ENCODE measurements at places on chromosomes 11 and 22.

GRCh38 chr11:123587559-123587958 is 66.9 kb downstream of the SCN3B start:
- DNase-seq, result no peak

DNA sequence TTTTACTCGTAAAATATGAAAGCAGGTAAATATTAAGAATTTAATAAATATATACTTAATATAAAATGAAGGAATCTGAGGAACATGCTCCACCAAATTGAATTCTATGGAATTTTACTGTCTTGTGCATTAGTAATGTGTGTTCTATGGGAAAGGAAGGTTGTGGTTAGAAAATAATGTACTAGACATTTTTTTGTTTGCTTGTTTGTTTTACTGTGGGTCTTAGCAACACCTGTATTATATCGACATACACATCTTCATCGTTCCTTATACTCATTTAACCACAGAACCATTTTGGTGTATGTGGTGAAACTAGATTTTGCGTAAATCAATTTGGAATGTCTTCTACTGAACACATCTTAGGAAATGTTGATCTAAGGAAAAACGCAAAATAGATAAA is 114.1 kb upstream of the MTMR2 start:
- DNase-seq, result no peak

DNA sequence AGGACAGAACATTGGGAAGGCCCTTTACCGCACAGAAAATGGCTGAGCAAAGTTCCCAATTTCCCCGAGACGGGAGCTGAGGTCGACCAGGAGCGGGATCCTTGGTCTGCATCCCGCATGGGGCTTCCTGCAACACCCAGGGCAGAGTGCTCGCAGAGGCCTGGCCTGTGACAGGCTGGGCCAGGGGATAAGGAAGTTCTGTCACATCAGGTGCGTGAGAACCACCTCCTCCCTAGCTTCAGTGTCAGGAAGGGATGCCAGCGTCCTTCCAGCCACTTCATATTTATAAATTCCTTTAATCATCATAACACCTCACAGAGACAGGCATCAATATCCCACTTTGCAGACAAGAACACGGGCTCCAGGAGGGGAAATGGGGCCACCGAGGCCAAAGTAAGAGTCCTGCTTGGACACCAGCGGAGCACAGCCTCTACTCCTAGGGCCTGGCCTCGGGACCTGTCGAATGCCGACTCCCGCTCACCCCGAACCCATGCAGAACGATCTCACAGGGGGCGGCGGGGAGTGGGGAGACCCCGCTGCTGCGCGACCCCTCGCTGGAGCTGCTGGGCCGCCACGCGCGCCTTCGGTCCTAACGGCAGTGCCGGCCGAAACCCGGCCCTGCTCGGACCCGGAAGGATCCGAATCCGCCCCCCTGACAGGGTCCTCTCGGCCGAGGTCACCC is 532 bp downstream of the BET1L start:
- no peak for DNase-seq

- no peak for DNase-seq
Measured at GRCh38 chr11:12914400-12914912, 94.7 kb upstream of the RASSF10 start.

GRCh38 chr11:3046190-3046589 is 11.0 kb downstream of the CARS1 start:
- no peak for DNase-seq

DNA sequence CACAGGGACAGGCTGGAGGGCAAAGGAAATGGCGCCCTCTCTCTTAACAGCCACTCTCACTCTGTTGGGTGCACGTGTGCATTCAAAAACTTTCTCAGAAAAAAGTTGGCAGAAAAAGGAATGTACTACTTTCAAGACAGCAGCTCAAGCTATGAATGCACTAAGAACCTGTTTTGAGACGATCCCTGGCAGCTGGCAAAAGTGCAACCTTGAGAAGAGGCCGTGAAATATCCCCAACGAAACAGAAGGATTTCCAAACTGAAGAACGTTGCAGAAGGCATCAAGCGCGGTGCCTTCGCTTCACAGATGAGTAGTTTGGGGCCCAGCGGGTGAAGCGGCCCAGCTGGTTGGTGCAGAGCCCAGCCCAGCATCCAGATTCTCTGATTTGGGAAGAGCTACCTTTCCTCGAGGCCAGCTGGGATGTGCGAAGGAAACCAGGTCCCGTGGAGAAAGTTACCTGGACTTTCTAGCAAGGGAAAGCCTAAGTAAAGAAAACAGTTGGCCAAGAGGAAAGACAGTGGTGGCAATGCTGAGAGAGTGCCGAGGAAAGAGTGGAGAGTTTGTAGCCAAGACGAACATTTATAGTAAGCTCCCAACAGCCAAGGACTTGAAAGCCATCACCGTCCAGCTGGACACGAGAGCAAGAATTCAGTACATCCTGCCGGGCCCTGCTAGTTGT is 16.3 kb downstream of the IFT27 start:
- no peak for DNase-seq

DNA sequence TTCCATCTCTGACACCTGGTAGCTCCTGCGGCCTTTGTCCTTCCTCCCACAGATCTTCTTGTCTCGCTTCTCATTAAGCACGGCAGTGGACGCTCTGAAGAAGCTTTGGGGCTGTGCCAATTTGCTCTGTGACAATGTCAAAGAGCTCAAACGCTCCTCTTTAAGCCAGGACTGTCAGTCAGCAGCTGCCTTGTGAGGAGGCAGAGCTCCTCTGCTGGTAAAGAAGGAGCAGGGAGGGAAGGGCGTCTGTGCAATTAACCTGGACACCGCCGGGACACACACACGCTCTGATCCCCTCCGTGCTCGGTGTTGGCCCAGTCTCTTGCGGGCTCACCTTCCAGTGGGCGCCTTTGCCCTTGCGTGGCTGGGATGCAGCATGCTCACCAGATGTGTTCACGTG is 373.9 kb downstream of the BRD1 start:
- DNase-seq, result no peak

DNA sequence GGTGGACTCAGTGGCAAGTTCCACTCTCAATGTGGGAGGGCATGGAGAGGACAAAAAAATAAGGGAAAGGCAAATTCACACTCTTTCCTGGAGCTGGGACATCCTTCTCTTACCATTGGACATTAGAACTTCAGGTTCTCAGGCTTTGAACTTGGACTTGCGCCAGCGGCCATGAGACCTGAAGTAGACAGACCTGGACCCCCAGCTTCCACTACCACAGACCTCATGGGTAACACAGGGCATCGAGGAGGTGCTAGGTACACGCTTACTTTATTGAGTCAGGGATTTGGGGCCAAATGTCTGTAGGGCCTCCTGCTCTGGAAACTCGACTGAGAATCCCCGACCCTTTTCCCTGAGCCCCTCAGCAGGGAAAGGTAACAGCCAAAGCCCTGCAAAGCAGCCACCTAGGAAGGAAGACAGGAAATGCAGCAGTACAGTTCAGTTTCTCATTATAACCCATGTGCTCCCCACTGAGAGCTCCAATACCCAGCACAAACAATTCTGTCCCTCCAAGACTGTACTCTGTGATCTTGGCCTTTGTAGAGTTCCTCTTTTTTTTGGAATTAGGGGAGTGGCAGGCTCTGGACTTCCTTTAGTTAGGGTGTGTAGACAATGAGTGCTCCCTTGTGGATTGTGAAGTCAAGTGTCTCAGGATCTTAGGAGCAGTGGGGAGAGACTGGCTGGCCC is 5.7 kb downstream of the CHRNA10 start:
- no peak for DNase-seq

- no peak for DNase-seq
Measured at GRCh38 chr11:8312986-8313385, 49.3 kb upstream of the LMO1 start.

DNA sequence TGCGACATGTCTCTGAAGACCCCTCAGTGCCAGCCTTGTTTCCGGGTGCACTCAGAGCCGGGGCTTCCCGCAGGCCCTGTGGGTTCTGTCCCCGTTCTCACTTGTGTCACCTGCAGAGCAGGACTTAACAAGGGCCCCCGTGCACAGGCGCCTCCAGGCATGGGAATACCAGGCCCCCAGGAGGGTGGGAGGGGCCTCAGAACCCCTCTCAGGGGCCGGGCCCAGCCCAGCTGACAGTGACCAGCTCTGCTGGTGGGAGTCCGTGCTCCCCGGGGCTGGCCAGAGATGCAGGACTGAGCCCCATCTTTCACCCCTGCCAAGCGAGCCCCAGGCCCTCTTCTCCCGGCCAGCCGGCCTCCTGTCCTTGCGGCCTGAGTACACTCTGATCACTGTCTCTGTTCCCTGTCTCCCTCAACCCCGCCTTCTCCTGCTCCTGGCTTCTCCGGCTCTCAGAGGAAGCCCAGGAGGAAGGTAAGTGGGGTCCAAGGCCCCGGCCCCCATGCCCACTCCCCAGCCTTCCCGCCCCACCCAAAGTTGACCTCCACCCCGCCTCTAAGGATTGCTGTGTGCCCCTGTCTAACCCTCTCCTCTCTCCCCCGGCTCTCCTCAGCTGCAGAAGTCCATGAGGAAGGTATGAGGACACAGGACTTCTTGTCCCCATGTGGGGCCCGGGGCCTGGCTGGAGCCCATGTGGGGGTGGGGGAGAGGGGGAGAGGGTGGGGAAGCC is 5.3 kb downstream of the TNNT3 start:
- no peak for DNase-seq

- no peak for DNase-seq
Measured at GRCh38 chr11:122804161-122804560, 34.1 kb upstream of the CRTAM start.

DNA sequence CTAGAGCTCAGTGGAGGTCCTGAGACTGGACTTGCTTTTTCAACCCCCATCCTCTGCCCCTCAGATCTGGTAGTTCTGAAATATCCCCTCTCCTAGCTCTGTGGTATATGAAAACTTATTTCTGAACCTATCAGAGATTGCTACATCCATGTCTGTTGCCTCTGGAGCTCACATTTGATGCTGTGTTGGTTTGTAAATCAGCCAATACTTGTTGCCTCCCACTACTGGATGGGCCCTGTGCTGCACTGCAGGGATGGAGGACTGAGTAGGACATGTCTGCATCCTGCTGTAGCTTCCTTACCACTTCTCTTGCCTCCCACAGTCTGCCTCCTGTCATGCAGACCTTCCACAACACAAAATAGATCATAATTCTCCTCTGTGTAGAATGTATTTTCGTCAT is 5.2 kb downstream of the OLFML1 start:
- DNase-seq, result no peak

GRCh38 chr22:36369922-36370791 is 17.6 kb downstream of the MYH9 start:
- no peak for DNase-seq

DNA sequence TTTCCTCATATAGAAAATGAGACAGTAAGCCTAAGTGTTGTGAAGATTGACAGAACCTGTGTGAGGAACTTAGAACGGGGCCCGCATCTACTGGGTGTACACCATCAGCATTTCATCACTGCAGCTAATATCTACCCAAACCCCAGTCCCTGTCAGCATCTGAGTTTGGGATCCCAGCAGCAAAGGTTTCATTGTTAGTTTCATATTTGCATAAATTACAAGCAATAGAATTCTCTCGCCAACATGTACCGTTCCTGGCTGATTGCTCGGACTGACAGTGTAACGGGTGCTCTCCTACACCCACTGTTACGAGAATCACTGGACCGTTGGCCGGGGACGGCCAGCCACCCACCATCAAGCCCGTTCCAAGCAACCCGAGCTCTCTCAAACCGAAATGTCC is 10.4 kb upstream of the TMPRSS6 start:
- no peak for DNase-seq

DNA sequence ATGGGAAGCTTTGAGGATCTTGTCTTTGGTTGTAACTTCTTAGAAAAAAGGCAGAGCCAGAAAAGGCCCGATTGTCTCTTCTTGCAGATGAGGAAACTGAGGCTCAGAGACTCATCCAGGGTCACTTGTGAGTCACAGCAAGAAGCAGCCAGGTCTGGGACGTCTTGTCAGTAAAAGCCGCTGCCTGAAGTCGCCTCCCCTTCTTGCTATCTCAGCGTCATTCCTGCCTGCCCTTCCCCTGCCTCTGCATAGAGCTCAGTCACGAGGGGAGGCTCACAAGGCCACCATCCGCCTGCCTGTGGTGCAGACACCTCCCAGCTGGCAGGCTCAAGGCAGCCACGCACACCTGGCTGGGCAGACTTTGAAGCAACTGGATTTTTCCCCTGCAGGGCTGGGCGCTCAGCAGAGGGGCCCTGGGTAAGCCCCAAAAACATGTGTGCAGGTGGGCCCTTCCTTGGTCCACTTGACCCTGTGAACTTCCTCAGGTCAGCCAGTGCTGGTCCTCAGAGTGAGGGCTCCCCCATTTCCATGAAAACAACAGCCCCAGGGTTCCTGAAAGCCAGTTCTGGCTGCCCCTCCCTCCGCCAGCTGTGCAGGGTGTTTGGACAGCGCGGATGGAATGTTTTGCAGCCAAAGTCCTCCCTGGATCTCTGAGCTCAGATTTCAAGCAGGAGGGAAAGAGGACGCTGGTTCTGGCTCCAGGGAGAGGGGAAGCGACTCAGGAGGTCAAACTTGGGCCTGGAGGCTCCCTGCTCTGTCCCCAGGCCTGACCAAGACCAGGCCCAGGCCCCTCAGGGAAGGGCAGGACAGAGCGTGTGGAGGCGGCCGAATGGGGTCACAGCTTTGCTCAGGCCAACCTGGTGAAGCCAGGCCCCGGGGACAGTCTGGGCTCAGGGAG is 6.0 kb upstream of the RAB3IL1 start:
- DNase-seq, result no peak

DNA sequence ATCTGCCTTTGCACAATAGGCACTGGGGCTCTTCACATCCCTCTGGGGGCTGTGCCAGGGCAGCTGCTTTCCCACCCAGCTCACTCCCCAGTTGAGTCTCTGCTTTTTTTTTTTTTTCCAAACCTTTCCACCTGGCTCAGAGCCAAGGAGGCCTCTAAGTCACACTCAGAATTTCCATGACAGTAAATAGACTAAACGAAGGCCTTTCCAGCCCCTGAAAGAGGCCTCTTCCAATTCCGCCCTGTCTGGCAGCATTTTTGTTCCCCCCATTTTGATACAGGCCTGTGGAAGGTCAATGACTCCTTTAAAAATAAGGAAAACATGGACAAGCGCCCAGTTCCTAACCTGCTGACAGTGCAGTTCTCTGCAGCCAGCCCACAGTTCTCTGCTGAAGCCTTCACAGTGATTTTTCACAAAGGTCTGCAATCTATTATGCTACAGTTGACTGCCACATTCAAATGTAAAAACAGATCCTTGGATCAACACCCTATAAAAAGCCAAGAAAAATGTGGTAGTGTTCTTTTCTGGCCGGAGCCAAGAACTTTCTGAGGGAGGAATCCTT is 107.5 kb upstream of the SESN3 start:
- no peak for DNase-seq

DNA sequence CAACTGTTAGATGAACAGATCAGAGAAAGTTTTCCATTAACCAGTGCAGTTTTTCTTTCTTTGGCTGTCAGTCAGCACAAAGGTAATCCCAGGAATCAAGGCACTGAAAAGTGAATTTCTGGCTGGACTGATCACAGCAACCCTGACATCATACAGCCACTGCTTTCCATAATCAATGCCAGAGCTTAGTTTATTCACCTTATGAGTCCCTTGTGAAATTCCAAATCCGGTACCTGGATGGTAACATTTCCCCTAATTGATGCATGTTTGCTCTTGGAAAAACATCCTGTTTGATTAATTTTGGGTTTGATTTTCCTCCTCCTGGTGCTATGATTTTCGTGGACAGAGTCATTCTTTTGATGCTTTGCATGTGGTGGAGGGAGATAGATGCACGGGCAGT is 319.8 kb downstream of the INSC start:
- no peak for DNase-seq
